ENCODE measurements at places on chromosomes 13 and 19. TPM values are rescaled to one million over a fixed set of nuclear protein-coding genes. Genes with fewer than 3 reads are reported as not detected.
A peak's percentile ranks its signal among the peaks of the same experiment; 100 is the strongest.

Gene ZNF17
- 12.1 TPM for total RNA-seq

Gene PCP2
- not detected for total RNA-seq

Gene ZNF763
- 8.2 TPM for total RNA-seq

Gene PGLYRP1
- not detected for total RNA-seq

Gene RFPL4A
- total RNA-seq = not detected

Gene ZNF536
- 1.6 TPM for total RNA-seq

Gene MTUS2
- 0.20 TPM for total RNA-seq

DNA sequence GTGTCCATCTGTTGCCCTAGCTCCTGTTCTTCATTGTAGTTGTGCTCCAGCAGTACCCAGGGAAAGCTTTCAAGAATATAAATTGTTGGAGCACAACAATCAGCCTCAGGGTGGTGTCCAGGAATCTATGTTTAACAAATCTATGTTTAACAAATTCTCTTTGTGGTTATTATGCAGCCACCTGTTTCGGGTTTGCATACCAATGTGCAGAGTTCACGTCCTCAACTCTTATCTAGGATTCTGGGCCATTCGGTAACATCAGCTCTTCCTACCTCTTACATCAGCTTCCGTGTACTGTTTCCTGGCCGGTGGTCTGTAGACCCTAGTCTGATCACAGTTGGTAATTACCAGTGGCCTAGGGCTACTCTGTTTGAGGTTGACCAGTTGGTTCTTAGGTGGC is 17.0 kb downstream of the MTUS2 start:
- no peak for DNase-seq

DNA sequence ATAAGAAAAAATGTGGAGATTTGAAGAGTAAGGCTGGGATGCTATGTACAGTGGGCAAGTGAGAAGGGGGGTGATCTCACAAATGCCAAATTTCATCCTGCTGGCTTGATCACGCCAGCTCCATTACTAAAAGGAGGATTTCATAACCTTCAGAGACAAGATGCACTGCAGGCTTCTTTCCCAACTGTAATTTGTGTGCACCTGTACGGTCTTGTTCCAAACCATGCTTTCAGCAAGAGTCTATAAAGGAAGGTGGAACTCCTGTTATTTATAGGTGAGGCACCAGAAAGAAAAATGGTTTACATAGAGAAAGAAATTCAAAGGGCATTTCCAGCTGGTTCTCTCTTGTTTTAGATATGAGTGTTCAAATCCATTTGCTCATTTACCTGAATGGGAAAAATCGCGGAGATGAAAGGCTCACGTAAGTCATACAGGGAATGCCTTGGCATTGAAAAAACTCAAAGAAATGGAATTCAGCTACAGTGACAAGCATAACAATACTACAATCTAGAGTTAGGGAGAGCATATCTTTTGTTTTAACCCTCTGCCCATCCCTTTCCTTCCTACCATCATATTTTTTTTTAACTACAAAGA is 13.3 kb downstream of the EFNB2 start:
- DNase-seq = no peak

GRCh38 chr13:43546251-43546650 is 240.5 kb downstream of the ENOX1 start:
- DNase-seq = no peak

DNA sequence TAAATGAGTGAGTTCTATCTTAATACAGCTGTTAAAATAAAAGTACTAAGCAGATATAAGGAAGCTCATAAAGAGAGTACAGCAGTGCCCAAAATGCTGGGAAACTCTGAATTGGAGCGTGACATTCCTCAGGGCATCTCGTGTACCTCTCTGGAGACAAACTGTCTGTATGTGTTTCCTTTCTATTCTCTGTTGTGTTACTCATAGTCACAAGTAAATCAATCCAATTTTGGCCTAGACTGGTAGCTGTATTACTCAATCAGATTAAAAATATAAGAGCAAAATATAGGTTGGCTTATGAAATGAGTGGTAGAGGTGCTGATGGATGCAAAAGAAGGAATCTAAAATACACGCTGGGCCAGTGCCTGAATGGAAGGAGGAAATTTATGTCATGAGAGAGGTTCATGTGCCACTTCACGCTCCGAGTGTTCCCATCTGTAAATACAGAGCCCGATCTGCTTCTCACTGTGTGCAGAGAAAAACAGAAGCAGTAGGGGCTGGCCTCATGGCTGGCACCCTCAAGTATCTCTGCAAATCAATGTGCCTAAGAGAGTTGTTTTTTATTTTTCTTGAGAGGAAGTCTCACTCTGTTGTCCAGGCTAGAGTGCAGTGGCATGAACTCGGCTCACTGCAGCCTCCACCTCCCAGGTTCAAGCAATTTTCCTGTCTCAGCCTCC is 58.7 kb upstream of the RGCC start:
- DNase-seq = no peak

DNA sequence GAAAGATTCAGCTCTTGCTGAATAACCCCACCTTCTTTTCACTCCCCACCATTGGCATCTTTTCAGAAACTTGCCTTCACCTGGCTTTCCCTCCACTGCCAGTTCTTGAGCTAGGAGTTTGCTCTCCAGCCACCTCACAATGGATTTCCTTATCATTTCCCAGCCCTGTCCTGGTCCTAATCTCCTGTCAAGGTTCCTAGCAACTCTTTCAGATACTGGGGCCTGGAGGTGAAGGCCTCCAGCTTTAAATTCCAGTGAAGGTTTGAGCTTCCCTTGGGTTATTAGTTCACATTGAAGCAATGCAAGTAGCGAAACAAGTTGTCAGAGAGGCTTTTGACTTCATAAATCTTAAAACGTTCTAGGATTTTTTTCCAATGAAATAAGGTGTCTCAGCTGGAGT is 320.8 kb upstream of the MAB21L1 start:
- DNase-seq = no peak

DNA sequence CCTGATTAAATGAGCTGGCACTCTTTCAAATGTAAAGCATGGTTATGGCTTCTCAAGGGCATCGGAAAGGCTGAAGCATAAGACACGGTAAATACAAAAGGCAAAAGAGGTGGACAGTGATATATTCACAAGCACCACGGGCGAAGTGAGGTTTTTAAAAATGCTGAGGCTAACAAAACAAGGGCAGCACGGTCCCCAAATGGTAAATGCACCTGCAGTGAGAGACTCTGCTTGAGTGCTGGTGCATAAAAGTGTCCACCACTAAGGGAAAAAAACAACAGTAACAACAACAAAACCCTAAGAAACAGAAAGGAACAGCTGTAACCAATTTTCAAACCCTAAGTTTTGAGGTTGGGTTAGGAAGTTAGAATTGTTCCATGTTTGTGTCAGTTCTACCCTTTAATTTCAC is 234.9 kb downstream of the PCDH9 start:
- no peak for DNase-seq

DNA sequence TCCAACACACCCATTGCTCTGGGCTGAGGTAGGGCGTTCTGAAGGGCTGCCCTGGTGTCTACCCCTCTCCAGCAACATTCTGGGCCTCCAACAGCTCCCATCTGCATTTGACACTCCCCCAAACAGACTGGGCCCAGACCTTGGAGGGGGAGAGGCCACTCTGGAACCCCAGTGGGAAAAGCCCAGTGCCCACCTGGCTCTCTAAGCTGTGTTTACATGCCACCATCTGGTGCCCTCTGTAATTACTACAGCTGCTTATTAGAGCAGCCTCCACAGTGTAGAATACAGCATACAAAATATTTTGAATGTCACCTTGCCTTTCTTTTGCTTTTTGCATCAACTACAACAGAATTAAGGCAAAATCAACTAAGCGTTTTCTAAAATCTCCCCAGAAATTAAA is 35.8 kb upstream of the TM9SF2 start:
- DNase-seq = no peak

- no peak for DNase-seq
These were observed 2695.8 kb downstream of the PCDH9 start for GRCh38 chr13:64534302-64534701.

DNA sequence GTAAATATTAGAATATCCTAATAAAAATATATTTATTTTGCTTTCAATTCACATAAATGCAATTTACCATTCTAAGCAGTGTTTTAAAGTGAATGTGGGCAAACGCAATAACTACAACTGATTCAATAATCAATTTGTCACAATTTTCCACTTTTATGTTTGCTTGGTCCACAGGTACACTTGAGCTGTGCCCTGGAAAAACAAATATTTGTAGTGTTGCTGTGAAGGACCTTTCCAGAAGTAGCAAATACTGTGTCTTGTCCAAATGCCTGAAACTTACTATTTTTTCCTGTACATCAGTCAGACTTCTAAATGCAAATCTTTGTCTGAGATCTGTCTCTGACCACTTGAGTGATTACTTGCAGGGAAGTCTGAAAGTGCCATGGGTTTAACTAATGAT is 845.8 kb upstream of the SLITRK5 start:
- no peak for DNase-seq

DNA sequence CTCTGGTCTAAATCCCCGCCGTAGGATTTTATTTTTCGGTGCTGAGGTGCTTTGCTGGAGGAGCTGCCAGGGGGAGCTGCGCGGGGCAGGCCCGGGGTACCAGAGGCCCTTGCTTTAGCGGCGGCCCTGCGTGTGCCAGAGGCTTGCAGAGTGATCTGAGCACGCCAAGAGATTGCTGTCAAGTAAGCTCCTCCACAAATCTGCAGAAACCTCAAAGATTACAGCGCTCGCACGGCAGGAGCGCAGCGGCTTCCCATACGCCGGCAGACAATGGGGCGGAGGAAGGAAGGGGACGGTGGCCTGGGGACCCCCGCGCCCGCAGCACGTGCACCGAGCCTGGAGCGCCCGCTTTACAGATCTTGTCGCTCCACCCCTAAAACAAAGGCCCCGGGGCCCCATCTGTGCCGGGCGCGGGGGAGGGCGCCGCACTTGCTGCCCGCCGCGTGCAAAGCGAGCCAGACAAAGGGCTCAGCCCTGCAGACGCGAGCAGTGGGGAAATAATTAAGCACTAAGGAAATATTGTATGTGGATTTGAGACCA is 9.1 kb upstream of the C19orf12 start:
- DNase-seq = no peak

DNA sequence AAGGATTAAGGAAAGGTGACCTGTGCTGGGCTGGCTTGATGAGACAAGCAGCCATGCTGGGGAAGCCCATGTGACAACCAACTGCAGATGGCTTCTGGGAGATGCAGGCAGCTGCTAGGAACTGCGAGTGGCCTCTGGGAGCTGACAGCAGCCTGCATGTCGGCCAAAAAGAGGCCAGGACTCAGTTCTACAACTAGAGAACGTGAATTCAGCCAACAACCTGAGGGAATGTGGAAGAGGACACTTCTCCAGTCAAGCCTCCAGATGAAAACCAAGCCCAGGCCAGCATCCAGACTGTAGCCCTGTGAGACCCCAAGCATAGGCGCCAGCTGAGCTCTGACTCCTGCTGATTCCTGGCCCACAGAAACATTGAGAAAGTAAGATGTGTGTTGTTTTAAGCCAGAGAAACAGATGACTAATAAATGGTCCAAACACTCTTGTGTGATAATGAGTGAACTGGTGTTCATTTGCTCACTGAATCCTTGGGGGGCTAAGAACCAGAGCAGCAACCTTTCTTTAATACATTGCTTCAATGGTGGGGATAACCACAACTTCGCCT is 45.0 kb downstream of the SLC7A1 start:
- DNase-seq = no peak

DNA sequence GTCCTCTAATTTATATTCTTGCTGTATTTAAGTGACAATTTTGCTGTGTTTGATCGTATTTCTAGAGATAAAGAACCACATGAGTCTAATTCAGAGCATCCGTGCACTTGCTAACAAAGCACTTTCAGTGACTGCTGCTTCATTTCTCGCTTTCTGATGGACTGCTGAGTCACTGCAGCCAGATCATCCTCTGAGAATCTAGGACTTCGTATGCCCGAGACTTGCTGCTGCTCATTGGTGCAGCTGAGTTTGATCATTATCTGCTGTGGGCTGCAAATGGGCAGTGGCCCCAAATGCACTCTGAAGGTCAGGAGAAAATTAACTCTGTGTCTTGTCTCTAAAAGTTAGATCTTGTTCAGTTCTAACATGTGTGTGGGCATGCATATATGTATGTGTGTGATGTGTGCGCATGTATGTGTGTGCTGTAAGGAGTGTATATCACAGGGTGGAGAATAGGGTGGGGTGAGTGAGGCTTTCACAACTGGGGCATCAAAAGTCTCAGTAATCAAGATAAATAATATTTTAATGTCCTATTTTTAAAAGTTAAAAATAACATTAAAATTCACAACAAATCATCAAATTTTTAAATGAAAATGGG is 342.6 kb downstream of the MTUS2 start:
- DNase-seq = no peak

DNA sequence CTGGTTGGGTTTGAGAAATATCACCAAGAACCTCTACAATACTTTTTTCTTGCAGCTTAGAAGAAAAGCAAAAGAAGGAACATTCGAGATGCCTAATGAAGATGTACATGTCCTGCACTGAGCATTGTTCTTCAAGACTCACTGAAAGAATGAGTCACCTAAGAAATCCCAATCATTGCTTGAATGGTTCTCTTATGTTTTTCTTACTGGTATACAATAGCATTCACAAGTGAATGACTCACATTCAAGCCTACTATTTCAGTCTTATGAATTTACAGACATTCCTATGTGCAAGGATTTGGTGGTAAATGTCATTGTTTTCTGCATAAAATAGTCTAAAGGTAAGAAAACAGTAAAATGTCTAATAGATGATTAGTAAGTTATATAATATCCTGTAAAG is 594.6 kb downstream of the PCDH9 start:
- DNase-seq = no peak

DNA sequence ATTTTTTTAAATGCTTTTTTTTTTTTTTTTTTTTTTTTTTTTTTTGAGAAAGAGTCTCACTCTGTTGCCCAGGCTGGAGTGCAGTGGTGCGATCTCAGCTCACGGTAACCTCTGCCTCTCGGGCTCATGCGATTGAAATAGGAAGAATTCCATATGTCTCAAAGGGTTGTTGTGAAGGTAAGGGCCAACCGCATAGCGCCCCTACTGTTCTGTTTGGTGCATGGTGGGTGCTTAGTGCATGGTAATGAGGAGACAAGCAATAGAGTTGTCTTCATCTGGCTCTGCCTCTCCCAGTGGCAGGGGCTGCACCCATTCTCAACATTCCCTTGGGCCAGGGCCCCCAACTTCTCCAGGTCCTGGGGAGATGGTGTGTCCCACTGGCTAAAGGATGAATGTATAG is 68.7 kb downstream of the RASL11A start:
- peak; percentile 44 for DNase-seq

DNA sequence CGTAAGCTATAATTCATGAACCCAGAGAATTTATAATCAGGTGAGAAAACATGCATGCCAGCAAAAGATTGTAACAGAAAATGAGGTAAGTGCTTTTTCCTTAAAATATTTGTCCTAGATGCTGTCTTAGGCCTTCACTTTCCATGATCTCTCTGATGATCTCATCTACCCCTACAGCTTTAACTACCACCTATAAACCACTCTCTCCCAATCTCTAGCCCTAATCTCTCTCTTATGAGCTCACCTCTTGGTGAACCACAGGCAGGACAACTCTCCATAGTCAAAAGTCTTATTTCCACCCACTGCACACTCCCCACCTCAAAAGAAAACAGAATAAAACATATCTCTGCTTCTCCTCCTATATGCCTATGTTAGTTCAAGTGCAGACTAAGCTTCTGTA is 137.1 kb downstream of the SLC7A1 start:
- no peak for DNase-seq

All from transverse colon (tissue), 4 donors.